ENCODE measurements at places on chromosomes 4 and X.

GRCh38 chr4:112567536-112567935, 51.6 kb upstream of the NEUROG2 start:
- no peak for DNase-seq

- no peak for DNase-seq
These were observed 898.1 kb upstream of the EPHA5 start for GRCh38 chr4:66568431-66568830.

DNA sequence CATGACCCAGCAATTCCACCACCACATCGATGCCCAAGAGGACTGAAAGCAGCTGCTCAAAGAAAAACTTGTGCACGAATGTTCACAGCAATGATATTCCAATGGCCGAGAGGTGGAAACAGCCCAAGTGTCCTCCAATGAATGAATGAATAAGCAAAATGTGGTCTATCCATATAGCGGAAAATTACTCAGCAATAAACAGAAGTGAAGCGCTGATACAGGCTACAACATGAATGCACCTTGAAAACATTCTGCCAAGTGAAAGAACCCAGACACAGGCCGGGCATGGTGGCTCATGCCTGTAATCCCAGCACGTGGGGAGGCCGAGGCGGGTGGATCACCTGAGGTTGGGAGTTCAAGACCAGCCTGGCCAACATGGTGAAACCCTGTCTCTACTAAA, 5.2 kb upstream of the SLC2A9 start:
- DNase-seq: no peak

- DNase-seq: no peak
These were observed 1104.3 kb downstream of the RPA4 start for GRCh38 chrX:97987979-97988378.

DNA sequence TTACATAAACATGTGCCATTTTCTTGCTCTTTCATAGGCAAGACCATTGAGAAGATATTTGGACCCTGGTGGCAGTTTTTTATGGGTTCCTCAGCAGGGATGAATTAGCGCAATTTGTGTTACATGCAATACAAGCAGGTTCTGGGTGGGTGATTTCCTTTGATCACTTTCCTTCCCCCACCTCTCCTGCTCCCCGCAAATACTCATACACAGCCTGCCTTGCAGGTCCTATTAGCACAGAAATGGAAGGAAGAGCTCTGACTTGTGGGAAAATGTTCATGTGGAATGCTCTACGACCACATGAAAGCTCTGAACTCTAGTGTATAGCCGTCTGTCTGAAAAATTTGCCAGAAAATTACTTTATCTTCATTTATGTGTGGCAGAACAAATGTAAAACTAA, 361.0 kb upstream of the FAT1 start:
- no peak for DNase-seq
